ENCODE measurements at places on chromosomes 13 and 19.

GRCh38 chr19:6730153-6730804 is 7.1 kb downstream of the GPR108 start:
- no peak for DNase-seq

DNA sequence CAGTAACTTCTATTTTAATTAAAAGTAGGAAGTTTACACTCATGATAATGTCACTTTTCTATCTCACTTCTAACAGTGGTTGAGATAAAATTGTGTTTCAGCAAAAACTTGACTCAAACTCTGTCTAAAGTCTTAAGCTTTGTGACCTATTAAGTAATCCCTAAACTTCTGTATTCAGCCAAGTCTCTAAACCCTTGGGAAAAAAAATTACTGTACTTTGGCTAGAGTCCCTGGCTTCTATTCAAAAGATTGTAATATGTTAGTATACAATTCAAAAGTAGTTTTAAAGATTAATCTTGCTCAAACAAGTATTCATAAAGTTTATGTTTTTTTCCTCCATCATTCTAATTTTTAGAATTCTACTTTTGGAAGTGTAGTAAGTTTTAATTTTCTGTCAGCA is 1248.8 kb downstream of the UQCRFS1 start:
- DNase-seq, result no peak

DNA sequence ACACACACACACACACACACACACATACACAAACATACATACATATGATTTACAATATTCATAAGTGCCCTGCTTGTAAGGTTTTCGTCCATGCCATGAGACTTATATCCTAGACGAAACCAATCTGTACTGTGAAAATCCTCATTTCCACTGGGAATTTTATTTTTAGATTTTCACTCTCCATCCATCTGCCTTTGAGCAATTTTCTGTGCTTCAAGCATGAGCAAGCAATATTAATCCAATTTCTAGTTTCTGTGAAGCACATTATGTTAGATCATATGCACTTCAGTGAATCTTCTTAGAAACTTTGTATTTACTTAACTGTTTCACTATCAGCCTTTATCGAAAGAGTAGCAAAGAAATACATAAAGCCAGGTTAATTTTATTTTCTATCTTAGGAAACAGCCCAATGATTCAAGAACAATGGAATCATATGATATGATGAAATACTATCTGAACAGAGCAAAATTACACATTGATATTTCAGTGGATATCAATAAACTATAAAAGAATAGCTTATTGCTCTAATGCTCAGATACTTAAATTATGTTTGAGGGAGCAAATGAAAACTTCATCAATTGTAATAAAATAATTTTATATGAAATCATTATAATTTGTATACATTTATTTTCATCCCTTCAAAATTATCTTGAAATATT is 1100.7 kb upstream of the MIR17HG start:
- no peak for DNase-seq

DNA sequence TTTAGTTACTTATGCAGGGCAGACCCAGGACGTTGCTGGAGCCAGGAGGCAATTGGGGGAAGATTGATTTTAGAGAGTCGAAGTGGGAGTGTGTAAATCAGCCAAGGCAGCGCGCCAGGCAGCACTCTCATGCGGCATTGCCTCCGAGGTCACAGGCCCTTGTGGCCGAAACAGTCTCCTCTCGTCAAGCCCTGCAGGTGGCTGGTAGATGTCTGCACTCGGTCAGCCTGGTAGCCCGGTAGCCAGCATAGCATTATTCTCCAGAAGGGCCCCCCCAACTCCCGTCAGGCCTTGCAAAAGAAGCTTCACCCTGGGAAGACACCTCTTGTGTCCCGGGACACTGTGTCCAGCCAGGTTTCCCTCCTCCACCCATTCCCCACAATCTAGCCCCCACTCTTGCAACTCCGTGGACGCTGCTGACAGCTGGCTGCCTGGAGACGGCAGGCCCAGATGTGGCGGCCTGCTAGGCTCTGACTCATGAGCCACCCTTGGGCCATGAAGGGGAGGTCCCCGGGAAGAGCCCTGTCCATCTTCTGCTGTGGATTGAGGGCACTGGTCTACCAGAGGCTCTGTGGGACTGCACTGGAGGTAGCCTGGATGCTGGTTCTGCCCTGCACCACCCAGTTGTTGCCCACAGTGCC is 2.6 kb upstream of the PEPD start:
- DNase-seq, result no peak

DNA sequence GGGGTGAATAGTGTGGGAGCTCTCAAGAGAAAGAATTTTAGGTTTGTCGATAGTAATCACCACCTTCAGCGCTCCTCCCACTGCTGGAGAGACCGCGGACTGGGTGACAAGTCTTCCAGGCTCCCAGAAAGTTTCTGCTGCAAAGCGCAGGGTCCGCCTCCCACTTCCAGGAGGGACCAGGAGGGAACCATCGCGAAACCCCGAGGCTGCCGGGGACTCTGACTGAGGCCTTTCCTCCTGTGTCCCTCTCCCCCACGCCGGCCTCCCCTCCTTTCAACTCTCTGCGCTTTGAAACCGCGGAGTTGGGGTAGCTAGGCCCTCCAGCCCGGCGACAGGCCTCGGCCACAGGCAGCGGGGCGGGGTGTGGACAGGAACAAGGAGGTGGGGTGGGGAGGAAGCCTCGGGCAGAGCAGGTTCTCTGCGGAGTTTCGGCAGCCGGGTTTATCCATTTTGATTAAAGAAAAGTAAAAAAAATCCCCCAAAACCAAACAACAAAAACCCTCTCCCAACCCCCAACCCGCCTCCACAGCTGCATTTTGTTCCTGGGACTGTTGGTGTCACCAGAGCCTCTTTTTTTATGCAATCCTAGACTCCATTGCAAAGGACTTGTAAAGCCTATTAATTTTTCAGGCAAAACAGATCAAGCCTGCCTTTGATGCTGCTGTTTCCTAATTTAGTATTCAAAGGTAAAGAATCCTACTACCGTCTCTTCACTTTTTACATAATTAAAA is 157.2 kb downstream of the TM9SF2 start:
- no peak for DNase-seq

DNA sequence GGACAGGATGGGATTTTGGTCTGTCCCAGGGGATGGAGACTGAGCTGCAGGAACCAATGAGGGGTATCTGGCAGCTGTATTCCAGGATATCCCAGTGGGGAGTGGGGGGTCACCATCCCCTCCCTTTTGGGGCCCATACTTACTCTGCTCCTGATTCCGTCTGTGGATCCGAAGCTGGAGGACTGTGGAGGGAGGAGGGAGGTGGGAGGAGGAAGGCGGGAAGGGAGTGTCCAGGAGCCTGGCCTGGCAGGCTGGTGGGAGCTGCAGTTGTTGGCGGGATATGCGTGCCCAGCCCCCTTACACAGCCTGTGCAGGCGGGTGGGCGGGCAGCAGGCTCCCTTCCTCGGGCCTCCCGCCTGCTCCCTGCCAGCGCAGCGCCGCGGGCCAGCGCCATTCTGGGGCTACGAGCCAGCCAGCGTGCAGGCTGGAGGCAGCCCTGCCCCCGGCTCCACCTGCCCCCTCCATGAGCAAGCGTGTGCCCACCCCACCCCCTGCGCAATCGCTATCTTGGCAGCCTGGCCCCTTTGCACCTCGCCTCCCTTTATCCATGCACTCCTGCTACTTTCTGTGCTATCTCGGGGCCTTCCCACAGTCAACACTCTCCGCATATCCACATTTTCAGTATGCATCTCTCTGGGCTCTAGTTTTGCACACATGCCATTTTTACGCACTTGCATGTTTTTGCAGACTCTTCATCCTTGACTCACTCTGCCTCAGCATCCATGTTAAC is 2.8 kb downstream of the MAMSTR start:
- no peak for DNase-seq

- DNase-seq, result no peak
Measured at GRCh38 chr13:78460176-78460575, 143.2 kb downstream of the POU4F1 start.

DNA sequence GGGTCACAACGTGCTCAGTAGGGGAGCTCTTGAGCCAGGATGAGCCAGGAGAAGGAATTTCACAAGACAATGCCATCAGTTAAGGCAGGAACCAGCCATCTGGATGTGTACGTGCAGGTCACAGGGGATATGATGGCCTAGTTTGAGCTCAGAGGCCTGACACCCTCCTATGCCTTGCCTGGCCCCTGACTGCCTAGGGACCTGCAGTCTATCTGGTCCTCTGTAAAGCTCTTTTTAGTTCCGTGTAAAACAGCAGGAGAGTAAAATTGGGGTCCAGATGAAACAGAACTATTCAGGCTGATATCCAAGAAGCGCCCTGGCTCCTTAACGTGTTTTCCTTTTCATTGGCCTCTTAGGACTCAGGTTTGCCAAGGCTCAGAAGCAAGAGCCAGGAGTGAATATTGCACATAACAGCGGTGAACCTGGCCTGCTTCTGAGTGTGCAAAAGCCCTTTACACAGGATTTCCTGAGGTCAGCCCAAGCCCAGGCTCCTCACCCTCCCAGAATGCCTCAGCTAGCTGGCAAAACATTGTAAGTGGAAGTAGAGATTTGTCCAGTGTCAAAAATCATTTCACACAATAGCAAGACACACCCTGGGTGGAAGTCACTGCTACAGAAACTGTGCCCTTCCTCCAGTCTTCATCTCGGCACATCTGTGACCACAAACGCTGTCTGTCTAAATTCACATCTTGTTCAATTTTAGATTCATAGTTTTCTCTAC is 777.2 kb downstream of the UQCRFS1 start:
- no peak for DNase-seq

DNA sequence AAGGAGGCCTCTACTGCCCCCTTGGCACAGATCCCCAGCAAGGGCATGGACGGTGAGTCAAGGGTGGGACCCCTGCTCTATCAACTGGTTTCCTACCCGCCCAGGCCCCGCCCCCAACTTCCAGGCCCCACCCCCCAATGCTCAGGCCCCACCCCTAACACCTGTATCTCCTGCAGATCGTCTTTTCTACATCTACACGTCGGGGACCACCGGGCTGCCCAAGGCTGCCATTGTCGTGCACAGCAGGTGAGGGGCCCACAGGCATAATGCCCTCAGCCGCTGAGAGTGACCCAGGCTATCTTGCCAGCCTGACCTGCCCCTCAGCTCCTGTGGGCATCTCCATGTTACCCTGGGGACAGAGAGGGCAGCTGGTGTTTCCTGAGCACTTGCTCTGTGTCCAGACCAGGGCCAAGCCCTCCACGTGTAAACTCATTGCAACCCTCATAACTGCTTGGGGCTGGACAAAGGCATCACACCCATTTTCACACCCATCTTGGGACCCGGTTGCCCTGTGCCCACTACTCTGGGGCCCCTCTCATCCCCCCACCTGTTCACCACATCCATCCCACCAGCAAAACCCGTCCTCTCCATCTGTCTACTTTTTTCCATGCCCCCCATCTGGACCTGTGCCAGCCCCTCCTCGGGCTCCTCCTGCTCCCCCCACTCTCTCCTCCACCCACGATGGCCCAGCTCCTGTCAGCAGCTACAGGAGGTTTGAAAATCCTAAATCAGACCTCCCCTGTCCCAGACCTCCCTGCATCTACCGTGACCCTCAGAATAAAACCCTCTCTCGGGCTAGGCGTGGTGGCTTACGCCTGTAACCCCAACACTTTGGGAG is 17.2 kb downstream of the SLC27A1 start:
- DNase-seq, result no peak

- no peak for DNase-seq
Measured at GRCh38 chr13:74732736-74733385, 598.7 kb upstream of the KLF12 start.

DNA sequence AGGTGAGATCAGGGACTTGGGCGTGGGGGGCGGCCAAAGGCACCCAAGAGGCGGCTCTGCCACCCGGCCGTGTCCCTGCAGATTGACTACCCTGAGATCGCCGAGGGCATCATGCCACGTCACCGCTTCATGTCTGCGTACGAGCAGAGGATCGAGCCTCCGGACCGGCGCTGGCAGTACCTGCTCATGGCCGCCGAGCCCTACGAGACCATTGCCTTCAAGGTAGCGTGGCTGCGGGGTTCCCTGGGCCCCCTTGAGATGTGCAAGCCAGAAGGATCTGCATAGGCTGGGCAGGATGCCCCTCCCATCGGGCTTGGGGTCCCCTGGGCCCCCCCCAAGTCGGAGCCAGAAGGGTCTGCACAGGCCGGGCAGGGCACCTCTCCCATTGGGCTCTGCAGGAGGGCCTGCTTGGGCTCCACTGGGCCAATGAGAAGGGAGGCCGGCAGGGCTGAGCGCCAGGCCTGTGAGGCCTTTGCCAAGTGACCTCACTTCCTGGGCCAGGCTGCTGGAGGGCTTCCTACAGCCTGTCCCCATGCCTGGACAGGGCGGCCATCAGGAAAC is 2.2 kb upstream of the AMH start:
- DNase-seq, result no peak

GRCh38 chr13:27423333-27423732 is 1.1 kb upstream of the GTF3A start:
- DNase-seq, result no peak

GRCh38 chr19:18710996-18711751 is 27.7 kb downstream of the CRTC1 start:
- no peak for DNase-seq

DNA sequence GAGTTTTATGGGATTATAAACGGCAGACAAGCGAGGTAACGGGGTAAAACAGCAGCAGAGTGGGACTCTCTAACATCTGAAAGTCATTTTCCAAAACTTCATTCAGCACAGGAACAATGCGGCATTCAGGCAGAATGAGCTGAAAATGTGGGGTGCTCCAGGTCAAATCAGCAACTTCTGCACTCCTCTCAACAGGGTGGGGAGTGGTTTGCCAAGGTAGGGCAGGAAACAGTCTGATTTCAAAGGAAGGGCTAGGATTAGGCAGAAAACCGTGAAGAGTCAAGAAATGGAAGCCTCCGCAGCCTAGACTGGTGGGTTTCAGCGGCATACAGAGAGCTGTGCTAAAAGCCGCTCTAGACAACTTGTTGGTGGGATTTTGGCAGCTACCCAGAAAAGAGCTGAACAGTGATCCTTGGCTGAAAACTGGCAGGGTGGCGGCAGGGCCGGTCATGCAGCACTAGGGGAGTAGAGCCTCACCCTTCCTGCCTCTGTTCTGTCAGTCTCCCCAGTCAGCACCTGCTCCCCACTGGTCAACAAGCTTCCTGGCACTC is 154.2 kb upstream of the KLF12 start:
- DNase-seq, result no peak

Measured in pulmonary artery endothelial cell (primary cell).